Keratinocyte (primary cell): ENCODE measurements at places on chromosomes 5 and 9. TPM values are rescaled to one million over a fixed set of nuclear protein-coding genes. Genes with fewer than 3 reads are reported as not detected.

Gene DNAJC18
- 3.0 to 6.6 TPM (median 3.6 TPM) in 3 replicates for polyA plus RNA-seq

Gene TAF11L5
- polyA plus RNA-seq, result not detected in 3 replicates

Gene ANKRD55
- polyA plus RNA-seq, result not detected in 3 replicates

Gene SLC22A5
- polyA plus RNA-seq, result 14.8 to 23.0 TPM (median 21.5 TPM) in 3 replicates

Gene CDH10
- polyA plus RNA-seq, result 0.15 to 0.67 TPM (median 0.26 TPM) in 3 replicates

Gene PCDHB3
- polyA plus RNA-seq, result 0.03 to 0.08 TPM (median 0.05 TPM) in 3 replicates

Gene TMEM174
- polyA plus RNA-seq, result not detected in 3 replicates

Gene SLU7
- 18.0 to 29.7 TPM (median 24.0 TPM) in 3 replicates for polyA plus RNA-seq

Gene BTNL8
- polyA plus RNA-seq, result not detected in 3 replicates

Gene PTGES
- 16.3 to 34.1 TPM (median 19.7 TPM) in 3 replicates for polyA plus RNA-seq

Gene ANKRD33B
- polyA plus RNA-seq, result 0.97 to 2.0 TPM (median 1.9 TPM) in 3 replicates

Gene ACTBL2
- polyA plus RNA-seq, result 0.35 to 2.7 TPM (median 0.68 TPM) in 3 replicates

Gene SPINK4
- 0.85 TPM in 1 of 3 replicates, not detected in the others for polyA plus RNA-seq

Gene SLC34A3
- polyA plus RNA-seq, result 0.03 TPM in 1 of 3 replicates, not detected in the others

Gene GHR
- polyA plus RNA-seq, result 1.1 to 2.0 TPM (median 1.8 TPM) in 3 replicates

Gene ACOT12
- polyA plus RNA-seq, result 0.06 TPM in 1 of 3 replicates, not detected in the others

Gene MARCHF11
- polyA plus RNA-seq, result 0.12 to 0.16 TPM in 2 of 3 replicates, not detected in the other

Gene DMRT3
- polyA plus RNA-seq, result not detected in 3 replicates

Gene ENG
- polyA plus RNA-seq, result 0.22 to 0.86 TPM (median 0.33 TPM) in 3 replicates

Gene PCDHGA6
- polyA plus RNA-seq, result 0.16 to 0.36 TPM (median 0.28 TPM) in 3 replicates

Gene SLC6A3
- 0.03 TPM in 1 of 3 replicates, not detected in the others for polyA plus RNA-seq

Gene FBLL1
- 0.06 TPM in 1 of 3 replicates, not detected in the others for polyA plus RNA-seq

Gene TMC1
- 0.05 to 0.24 TPM (median 0.12 TPM) in 3 replicates for polyA plus RNA-seq

Gene DROSHA
- 22.2 to 39.9 TPM (median 35.2 TPM) in 3 replicates for polyA plus RNA-seq

Gene LAMC3
- polyA plus RNA-seq, result not detected in 3 replicates

Gene ADGRD2
- polyA plus RNA-seq, result 0.04 TPM in 1 of 3 replicates, not detected in the others

Gene SLC46A2
- polyA plus RNA-seq, result not detected in 3 replicates

Gene LHX6
- polyA plus RNA-seq, result 0.12 to 0.17 TPM (median 0.13 TPM) in 3 replicates

Gene LCN15
- polyA plus RNA-seq, result not detected in 3 replicates

Gene OR1L8
- polyA plus RNA-seq, result not detected in 3 replicates

Gene CDH9
- polyA plus RNA-seq, result not detected in 3 replicates

Gene C5orf52
- not detected in 3 replicates for polyA plus RNA-seq

Gene RIOK2
- polyA plus RNA-seq, result 11.6 to 34.5 TPM (median 15.4 TPM) in 3 replicates

Gene FRMD3
- 0.07 to 0.21 TPM (median 0.10 TPM) in 3 replicates for polyA plus RNA-seq

Gene PCDHGA5
- 0.01 to 0.07 TPM (median 0.06 TPM) in 3 replicates for polyA plus RNA-seq

Gene MTX3
- polyA plus RNA-seq, result 10.0 to 14.3 TPM (median 11.1 TPM) in 3 replicates

Gene SPATA31A3
- polyA plus RNA-seq, result not detected in 3 replicates

Gene GABRA6
- not detected in 3 replicates for polyA plus RNA-seq

Gene DDX4
- 0.04 TPM in 1 of 3 replicates, not detected in the others for polyA plus RNA-seq

Gene EGFLAM
- polyA plus RNA-seq, result not detected in 3 replicates

Gene ECSCR
- not detected in 3 replicates for polyA plus RNA-seq

Gene IFNA21
- not detected in 3 replicates for polyA plus RNA-seq

Gene PRDM9
- not detected in 3 replicates for polyA plus RNA-seq

Gene NEURL1B
- polyA plus RNA-seq, result 0.06 to 0.43 TPM (median 0.36 TPM) in 3 replicates

Gene CTNND2
- not detected in 3 replicates for polyA plus RNA-seq

Gene INSL6
- polyA plus RNA-seq, result not detected in 3 replicates

Gene ANXA2R
- 0.13 to 0.19 TPM (median 0.17 TPM) in 3 replicates for polyA plus RNA-seq

Gene NEUROG1
- not detected in 3 replicates for polyA plus RNA-seq

Gene STPG3
- not detected in 3 replicates for polyA plus RNA-seq

Gene PCDHGB5
- 1.8 to 4.3 TPM (median 1.9 TPM) in 3 replicates for polyA plus RNA-seq
